ENCODE measurements at places on chromosomes 12 and 14.
A peak's percentile ranks its signal among the peaks of the same experiment; 100 is the strongest.

GRCh38 chr12:32296567-32296966 lies 102.8 kb upstream of the FGD4 start:
- no peak for DNase-seq

GRCh38 chr12:119156401-119157044 lies 22.2 kb upstream of the HSPB8 start:
- no peak for DNase-seq

DNA sequence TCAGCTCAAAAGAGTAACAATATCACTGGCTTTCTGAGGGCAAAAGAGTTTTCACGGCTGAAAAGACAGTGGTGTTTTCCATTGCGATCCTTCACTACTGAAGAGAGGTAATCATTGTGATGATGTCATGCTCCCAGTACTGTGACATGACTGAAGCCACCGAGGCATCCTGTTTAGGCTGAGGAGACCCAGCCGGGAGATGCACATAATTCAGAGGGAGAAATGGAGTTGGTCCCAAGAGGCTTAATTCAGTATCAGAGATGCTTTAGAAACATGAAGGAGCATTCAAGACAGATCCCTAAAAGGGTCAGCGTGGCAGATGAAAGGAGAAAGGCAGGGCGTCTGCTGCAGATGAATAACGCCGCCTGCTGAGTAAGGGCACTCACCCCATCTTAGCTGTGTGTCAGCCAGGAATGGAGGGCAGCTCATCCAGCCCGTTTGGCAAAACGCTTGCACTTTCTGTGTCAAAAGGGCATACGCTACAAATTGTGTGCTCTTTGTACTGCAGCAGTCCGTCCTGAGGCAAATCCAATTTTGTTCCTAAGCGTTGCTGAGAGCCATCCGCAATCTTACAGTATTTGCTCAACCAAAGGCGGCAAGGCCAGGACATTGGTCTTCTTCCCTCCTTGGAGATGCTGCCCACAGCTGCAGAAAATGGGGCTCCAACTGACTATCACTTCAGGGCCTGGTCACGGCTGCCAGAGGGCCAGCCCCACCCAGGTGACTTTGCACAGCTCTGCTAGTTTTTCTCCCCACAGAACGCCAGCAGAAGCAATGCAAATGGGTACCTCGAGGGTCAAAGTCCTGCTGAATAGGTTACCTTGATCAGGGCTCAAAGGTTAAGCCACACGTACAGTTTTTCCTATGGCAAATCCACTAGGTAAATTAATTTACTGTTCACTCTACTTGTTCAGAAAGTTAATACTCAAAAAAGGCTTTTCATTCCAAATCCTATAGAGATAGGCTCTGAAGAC lies 23.5 kb downstream of the CCDC92 start:
- no peak for DNase-seq

DNA sequence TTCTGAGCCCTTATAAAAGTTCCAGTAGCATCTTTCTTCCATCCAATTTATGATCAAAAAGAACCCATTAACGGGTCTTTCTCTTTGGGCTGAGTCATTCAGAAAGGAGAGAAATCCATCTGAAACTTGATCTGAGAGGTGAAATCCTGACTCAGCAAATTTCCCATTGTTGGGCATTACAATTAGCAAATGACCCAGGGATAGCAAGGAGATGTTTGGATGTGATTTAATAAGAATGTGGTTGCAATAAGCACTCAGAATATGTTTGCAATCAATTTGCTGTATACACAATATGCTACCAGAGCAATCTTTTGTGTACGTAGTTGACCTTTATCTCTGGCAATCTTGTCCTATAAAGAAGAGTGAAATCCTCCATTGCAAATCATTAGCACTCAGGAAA lies 122.7 kb downstream of the CCDC60 start:
- no peak for DNase-seq

GRCh38 chr12:91367234-91367849 lies 184.7 kb upstream of the DCN start:
- DNase-seq = peak; percentile 12

DNA sequence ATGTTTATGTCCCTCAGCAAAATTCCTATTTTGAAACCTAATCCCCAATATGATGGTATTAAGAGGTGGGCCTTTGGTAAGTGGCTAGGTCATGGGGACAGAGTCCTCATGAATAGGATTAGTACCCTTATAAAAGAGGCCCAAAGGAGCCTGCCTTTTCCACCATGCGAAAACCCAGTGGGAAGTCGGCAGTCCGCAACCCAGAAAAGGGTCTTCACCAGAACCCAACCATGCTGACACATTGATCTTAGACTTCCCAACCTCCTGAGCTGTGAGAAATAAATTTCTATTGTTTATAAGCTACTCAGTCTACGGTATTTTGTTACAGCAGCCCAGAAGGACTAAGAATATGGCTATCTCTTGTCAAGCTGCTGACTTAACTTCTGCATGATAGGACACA lies 66.5 kb downstream of the COCH start:
- DNase-seq = no peak

DNA sequence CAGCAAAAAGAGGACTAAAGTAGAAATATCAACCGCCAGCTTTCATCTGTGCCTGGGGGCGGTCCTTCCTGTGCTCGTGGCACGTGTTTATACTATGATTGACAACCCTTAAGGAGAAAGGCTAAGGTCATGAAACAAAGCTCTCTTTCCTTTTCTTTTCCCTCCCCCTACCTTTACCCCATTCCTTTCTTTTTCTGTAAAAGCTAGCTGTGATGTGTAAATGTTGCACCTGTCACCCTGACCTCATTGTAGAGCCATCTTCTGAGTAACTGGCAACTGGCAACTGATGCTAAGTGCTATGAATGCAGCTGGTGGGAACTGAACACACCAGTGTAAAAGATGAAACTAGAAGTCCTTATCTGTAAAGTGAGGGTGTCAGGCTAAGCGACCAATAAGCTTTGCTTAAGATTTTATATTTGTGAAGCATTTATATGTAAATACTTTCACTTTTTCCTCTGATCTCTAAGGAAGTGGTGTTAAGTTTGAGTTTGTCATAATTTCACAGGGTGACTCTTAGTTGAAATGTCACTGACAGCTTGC lies 102.8 kb upstream of the BCAT1 start:
- no peak for DNase-seq

- peak; percentile 82 for DNase-seq
These were observed 16.1 kb downstream of the EML1 start for GRCh38 chr14:99809360-99809759.

DNA sequence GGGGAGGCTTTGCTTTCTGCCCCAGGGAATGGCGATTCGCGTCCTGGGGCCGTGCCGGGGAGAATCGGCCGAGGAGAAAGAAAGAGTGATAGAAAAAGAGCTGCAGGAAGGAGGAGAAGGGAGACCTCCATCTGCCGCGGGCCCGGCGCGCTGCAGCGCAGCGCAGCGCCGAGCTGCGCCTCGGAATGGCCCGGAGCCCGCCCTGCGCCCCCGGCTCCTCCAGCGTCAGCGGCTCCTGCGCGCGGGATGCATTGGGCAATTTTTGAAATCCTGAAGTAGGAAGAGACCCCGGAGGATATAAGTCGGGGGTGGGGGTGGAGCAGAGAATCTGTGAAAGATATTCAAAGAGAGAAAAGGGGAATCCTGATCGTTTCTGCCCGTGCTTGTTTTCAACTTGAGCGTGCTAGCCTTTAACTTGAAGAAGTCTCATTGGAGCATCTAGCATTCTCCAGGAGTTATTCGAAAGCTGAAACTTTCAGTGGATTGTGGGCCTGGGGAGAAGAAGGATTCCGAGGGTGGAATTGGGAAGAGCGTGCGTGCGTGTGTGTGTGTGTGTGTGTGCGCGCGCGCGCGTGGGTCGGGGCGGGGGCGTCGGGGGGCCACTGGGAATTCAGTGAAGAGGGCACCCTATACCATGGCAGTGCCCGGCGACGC lies 441 bp downstream of the PDE3A start:
- peak; percentile 53 for DNase-seq

- no peak for DNase-seq
These were observed 5.7 kb downstream of the L3HYPDH start for GRCh38 chr14:59478540-59478939.

- no peak for DNase-seq
These were observed 163.0 kb upstream of the NRXN3 start for GRCh38 chr14:78007160-78007559.

DNA sequence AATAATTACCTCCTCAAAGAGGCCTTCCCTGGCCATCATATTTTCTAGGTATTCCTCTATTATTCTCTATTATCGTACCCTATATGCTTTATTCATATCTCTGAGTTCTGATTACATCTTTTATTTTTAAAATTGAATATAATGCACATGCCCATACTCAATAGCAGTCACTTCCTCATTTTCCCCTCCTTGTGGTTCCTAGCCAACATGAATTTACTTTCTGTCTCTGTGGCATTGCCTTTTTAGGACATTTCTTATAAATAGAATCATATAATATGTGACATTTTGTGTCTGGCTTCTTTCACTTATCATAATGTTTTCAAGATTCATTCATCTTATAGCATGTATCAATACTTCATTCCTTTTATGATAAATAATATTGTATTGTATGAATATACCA lies 74.4 kb upstream of the TRHDE start:
- DNase-seq = no peak

- DNase-seq = peak; percentile 38
These were observed 531 bp upstream of the EML1 start for GRCh38 chr14:99792551-99793212.
